HS-5 (cell line): ENCODE measurements at places on chromosomes 13 and 19.

DNA sequence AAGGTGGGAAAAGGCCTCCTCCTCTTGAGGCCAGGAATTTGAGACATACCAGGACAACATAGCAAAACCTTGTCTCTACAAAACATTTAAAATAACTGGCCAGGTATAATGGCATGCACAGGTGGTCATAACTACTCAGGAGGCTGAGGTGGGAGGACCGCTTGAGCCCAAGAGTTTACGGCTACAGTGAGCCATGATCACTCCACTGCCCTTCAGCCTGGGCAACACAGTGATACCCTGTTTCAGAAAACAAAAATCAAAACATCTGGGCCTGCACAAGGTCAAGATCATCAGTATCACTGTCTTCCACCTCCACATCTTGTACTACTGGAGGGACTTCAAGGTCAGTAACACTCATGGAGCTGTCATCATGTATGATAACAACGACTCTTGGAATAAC lies 742.7 kb upstream of the GPC6 start:
- DNase-seq, result no peak

- no peak for DNase-seq
Observed at GRCh38 chr19:41657157-41657556, 30.3 kb upstream of the CEACAM4 start.

GRCh38 chr13:101640788-101641400 lies 188.4 kb downstream of the ITGBL1 start:
- peak; percentile 49 for DNase-seq

- no peak for DNase-seq
Observed at GRCh38 chr19:7421941-7422744, 66.7 kb downstream of the PEX11G start.

DNA sequence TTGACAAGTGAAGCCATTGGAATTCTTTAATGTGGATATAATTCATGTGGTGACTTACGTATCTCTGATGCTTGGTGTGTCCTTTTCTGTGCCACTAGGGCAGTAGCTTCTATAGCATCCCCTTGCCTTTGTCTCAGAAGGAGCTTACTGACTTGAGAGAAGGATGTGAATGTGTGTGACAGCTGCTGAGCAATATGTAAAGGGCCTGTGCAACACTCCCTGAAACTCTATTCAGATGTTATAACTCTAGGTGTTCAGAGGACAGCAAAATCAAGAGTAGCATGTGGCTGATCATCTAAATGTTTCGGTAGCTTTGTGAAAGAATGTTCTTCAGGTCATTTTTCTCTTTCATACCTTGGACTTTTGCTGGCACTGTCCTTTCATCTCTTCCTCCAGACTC lies 189.5 kb downstream of the LMO7 start:
- DNase-seq, result no peak

DNA sequence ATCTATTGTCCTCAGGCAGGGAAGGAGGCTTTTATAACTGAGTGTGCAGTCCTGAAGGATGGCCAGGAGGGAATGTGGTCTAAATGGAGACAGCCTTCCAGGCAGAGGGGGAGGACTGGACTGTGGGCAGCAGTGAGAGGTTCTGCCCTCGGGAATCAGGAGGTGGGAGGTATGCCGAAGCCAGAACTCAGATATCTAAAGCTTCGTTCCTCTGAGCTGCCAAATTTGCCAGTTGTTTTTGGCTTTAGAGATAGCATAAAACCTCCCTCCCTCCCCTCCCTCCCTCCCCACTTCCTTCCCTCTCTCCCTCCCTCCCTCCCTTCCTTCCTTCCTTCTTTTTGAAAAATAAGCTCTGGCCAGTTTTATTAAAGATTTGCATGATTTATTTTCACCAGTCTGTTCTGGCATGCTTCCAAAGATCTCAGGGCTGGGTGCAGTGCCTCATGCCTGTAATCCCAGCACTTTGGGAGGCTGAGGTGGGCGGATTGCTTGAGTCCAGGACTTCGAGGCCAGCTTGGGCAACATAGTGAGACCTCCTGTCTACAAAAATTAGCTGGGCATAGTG lies 2.4 kb downstream of the MEDAG start:
- DNase-seq, result no peak

- DNase-seq, result no peak
Observed at GRCh38 chr13:51728972-51729371, 75.0 kb downstream of the DHRS12 start.

GRCh38 chr19:58584498-58585441 lies 11.6 kb upstream of the MZF1 start:
- DNase-seq, result no peak

DNA sequence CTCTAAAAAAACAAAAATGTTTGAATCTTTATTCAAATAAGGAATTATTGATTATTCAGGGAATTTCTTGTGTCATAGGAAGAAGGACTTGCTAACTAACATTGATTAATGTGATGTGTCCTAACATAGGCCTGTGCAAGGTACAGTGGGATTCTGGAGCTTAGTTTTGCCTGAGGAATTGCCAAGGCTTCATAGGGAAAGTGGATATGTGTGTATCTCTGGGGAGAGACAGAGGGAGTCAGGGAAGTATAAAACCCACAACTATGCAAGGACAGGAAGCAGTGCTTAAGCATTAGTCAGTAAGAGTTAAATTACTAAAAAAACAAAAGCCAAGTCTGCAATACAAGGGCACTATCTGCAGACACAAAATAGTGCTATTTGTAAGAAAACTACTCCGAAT lies 59.6 kb downstream of the WDFY2 start:
- no peak for DNase-seq

DNA sequence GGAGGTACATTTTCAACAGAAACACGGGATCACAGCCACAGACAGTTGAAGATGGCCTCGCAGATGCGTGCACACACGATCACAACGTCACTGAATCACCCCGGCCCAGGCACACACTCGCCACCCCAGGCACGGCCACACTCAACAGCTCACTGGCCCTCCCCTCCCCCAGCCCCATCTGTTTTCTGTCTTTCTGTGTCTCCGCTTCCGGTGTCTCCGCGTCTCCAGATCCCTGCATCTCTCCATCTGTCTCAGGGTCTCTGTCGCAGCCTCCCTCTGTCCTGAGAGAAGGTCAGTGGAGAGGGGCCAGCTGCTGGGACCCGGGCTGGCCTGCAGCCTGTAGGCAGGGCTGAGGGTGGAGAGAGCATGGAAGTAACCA lies 3.8 kb upstream of the ATP1A3 start:
- no peak for DNase-seq

DNA sequence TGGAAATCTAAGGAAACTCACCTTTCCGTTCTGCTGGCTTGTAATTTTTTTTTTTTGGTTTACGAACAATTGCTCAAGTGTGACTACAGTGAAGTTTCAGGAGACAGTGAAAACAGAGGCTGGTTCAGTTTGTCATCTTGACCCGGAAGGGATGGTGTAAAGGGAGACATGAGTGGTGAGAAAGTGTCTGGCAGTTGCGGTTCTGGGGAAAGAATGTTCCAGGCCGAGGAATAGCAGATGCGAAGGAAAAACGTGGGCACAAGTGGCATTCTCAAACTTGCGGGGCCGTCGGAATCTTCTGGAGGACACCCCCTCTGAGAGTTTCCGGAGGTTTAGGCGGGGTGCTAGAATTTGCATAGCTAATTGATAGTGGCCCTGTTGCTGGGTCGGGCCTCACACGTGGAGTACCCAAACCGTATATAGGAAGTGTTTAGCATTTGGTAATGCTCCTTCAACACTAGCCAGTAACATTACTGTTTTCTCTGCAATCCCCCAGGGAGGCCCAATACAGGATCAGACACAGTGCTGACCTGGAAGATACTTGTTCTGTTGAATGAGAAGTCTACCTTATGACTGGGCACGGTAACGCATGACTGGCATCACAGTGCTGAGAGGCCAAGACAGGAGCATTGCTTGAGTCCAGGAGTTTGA lies 2.8 kb upstream of the TNFSF9 start:
- no peak for DNase-seq

GRCh38 chr19:2805991-2806649 lies 13.5 kb upstream of the ZNF554 start:
- DNase-seq, result no peak

DNA sequence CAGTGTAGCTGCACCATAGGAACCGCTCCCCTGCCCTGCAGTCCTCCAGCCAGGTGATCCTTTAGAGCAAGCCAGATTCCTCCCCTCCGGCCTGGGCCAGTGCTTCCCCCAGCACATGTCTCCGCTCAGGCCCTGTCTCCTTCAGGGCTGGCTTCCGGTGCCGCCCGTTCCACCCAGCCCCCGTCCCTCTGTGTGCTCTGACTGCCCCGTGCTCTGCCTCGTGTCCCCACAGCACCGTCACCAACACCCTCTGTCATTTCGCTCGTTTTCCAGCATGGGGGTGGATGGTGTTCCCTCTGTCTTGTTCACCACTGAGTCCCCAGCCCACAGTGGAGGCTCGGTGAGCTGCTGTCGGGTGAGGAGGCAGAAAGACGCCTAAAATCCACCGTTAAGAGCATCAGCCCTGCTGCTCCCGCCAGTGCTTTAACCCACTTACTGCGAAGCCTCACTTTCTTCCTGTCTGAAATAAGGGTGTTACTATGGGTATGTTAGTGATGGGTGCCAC lies 54.5 kb downstream of the TSSK6 start:
- no peak for DNase-seq
